ENCODE measurements at places on chromosomes 12 and 14.
A peak's percentile ranks its signal among the peaks of the same experiment; 100 is the strongest.

- DNase-seq, result no peak
Measured at GRCh38 chr12:66648033-66648735, 30.7 kb downstream of the GRIP1 start.

DNA sequence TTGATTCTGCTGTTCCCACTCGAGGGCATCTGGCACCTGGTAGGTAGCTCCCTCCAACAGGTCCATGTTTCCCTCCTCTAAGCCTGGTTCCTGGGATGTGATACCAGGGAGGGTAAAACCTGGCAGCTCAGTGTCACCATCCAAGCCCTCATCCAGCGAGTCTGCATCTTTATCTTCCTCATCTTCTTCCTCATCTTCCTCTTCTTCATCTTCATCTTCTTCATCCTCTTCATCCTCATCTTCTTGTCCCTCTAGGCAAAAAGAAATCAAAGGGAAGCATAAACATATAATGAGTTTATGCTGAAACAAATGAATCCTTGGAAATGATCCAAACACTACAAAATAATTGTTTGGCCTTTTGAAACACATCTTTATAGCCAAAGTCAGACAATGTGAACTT lies 55.3 kb downstream of the ARMH4 start:
- DNase-seq, result no peak

DNA sequence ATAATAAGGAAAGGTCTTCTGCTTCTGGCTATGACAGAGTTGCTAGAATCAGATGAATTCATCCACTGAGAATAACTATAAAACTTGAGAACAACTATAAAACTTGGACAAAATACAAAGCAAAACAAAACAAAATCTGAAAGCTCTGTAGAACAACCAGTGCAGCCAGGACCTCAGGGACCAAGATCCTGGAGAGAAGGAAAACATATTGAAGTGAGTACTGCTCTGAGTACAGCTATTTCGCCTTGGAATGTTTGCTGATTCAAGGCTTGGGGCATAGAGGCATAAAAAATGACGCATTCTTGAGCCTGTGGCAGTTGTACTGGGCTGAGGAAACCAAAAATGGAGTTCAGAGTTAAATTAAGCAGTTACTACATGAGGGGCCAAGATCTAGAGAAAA lies 21.7 kb downstream of the FOXA1 start:
- DNase-seq, result no peak

GRCh38 chr14:30297876-30298795 lies 260.8 kb upstream of the G2E3 start:
- no peak for DNase-seq

GRCh38 chr14:100748944-100749343 lies 22.3 kb downstream of the DLK1 start:
- no peak for DNase-seq

DNA sequence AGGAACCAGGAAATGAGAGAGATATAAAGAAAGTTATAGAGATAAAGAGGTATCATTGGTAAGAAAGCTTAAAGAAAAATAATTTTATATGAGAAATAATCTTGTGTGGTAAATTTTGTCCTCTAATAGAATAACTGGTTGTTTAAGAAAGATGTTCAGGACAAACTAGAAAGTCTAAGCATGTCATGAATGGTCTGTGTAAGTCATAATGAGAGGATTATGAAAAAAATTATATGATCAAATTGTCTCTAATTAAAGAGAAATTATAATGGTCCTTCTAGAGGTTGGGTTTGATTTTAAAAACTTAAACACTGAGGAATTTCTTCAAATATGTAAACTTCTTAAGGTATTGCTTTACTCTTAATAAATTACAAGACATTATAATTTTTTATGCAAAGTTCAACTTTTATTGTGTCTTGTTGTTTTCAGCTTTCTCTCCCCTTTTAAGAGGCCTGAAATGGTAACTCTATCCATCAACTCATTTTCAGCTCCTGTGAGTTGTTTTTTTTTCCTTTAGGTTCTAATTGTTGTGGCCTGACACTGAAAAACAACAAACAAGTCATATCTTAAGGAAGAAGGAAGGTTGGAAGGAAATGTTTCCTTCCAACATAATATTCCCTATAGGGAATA lies 88.2 kb upstream of the CNOT2 start:
- no peak for DNase-seq

- no peak for DNase-seq
Measured at GRCh38 chr14:89748004-89748403, 206.5 kb downstream of the EFCAB11 start.

GRCh38 chr14:74841230-74842207 lies 34.4 kb downstream of the PROX2 start:
- no peak for DNase-seq

DNA sequence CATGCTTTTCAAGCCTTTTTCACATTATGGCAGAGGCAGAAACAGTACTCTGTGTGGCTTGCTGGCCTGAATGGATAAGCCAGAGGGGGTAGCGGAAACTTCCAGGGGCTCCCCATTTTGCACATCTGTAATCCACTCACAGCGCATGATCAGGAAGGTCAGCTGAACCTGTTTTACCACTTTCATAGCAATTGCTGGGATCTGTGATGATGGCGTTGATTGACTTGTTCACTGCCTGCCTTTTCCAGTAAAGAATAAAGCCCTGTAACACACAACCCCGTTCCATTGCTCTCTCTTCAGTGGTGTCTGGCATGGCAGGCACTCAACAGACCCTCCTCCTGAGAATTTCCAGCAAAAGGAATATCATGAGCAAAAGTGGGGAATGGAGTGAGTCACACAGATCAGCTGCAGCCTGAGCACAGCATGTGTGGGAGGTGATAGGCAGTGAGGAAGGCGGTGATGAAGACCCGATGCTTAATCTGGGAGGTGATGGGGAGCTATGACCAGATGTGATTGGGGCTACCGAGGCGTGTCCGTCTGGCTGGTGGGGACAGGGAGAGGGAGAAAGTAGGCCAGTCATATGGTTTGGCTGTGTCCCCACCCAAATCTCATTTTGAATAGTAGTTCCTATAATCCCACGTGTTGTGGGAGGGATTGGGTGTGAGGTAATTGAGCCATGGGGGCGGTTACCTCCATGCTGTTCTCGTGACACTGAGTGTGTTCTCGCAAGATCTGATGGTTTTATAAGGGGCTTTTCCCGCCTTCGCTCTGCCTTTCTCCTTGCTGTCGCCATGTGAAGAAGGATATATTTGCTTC lies 44.7 kb upstream of the CHST11 start:
- DNase-seq, result no peak

DNA sequence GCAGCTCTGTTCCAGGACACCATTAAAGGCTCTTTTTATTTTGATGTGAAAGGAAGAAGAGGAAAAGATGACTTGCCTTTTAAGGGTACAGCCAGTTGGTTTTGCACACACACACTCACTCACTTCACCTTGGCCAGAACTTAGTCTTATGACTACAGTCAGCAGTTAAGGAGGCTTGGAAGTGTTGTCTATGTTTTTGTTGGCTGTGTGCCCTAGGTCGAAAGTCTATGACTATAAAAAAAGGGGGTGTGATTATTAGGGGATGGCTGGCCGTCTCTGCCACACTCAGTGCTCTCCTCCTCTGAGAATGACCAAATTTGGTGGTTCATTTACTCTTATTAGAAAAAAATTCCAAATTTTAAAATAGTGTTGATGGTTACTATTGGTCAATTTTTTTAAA lies 139.5 kb upstream of the OTX2 start:
- DNase-seq, result no peak

DNA sequence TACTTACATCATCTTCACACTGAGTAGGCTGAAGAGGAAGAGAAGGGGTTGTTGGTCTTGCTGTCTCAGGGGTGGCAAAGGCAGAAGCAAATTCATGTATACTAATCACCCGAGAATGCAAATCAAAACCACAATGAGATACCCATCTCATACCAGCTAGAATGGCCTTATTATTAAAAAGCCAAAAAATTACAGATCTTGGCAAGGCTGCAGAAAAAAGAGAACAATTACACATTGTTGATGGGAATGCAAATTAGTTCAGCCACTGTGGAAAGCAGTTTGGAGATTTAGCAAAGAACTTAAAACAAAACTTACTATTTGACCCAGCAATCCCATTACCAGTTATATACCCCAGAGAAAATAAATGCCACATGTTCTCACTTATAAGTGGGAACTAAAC lies 154.9 kb downstream of the SEC23A start:
- no peak for DNase-seq

GRCh38 chr12:50611021-50611744 lies 106.4 kb downstream of the DIP2B start:
- no peak for DNase-seq

DNA sequence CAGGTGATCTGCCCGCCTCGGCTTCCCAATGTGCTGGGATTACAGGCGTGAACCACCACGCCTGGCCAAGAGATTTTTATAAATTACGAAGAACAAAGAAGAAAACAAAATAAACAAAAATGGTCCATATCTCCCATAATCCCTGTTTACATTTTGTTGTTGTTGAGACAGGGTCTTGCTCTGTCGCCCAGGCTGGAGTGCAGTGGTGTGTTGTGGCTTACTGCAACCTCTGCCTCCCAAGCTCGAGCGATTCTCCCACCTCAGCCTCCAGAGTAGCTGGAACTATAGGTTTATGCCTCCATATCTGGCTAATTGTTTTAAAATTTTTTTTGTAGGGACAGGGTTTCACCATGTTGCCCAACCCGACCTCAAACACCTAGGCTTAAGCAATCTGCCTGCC lies 156.1 kb downstream of the ZNF664 start:
- DNase-seq, result no peak

DNA sequence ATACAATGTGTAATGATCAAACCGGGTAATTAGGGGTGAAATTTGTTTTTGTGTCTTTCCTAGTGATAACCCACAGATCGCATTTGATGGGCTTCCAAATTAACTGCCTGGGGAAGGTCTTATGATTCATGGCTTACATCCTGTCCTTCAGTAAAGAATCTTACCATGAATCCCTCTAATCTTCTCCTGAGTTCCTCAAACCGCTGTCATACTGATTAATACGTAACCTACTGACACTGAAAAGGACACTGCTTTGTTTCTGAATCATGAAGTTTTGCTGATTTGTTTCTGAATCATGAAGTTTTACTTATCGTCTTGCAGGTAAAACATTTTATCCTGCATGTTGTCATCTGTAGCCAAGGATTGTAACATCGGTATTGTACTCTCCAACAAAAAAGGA lies 52.0 kb upstream of the CRY1 start:
- no peak for DNase-seq

GRCh38 chr12:96751626-96752025 lies 155.4 kb upstream of the NEDD1 start:
- DNase-seq, result no peak

- DNase-seq, result no peak
Measured at GRCh38 chr12:108254517-108255251, 84.4 kb downstream of the CMKLR1 start.

GRCh38 chr12:69755302-69755701 lies 16.6 kb downstream of the RAB3IP start:
- DNase-seq, result no peak

- no peak for DNase-seq
Measured at GRCh38 chr12:66258011-66258410, 44.3 kb upstream of the HELB start.

DNA sequence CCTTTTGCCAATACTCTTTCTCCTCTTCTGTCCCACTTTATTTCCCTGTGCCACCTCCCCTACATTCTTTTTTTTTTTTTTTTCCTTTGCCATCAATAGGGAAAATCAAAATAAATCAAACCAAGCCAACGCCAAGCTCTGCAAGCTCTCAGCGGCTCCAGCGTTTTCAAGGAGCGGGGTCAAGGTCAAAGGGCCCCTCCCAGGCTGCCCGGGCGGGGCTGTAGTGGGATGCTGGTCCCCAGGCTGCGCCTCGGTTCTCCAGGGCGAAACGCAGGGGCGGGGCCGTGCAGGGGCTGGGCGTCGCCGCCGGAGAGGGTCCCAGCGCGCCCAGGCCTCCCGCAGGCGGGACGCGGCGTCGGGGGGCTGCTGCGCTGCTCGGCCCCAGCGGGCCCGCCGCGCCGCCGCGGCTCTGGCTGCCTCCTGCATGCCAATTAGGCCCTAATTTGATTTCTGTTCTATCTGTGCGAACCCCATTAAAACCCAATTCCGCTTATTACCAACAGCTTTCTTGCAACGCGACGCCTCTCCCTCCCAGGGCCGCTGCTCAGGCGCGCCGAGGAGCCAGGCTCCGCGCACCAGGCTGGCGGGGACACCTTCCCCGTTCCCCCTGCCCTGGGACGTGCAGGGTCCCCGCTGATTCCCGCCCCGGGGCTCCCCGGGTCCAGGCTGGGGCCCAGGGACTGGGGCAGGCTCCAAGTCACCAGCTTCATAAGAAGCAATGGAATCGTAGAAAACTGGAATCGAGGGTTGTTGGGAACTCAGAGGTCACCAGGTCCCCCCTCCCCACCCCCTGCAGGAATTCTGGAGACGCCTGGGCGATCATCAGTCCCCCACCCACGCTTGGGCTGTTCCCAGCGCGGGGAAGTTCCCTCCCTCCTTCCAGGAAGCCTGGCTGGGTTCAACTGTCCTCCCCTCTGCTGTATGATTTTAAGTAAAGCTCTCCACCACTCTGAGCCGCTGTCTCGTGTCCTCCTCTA lies 50.7 kb upstream of the MAP1LC3B2 start:
- peak; percentile 18 for DNase-seq

DNA sequence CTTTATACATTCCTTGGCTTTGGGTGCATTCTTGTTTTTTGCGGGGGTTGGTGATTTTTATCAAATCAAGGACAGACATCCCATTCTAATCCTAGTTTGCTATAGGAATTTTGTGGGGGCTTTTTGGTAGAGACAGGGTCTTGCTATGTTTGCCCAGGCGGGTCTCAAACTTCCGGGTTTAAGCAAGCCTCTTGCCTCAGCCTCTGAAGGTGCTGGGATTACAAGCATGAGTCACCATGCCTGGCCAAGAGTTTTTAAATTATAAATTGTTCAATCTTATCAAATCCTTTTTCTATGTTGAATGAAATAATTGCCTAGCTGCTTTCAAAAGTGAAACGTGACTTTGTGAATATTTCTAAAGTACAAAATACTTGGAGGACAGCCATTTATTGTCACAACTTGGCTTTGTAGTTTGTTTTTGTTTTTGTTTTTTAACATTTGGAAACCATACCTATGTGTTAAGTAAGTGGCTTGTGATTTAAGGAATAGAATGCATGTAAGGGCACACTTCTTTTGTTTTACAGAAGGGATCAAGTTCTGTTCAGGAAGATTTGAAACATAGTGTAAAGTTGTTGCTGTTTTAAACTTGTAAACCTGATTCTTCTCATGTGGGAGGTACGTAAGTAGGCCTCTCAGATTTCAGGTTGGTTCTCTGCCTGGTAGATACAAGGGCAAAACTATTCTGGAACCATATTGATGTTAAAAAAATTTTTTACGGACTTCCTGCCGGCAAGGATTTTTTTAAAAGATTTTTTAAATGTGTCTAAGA lies 13.4 kb downstream of the MARK3 start:
- no peak for DNase-seq

GRCh38 chr14:26395726-26396125 lies 202.1 kb downstream of the NOVA1 start:
- DNase-seq, result no peak

All from GM12891 (cell line).